ENCODE measurements at places on chromosomes 7 and 10.

GRCh38 chr7:94298943-94299342, 95.8 kb upstream of the COL1A2 start:
- DNase-seq: peak; percentile 81

GRCh38 chr10:116756277-116756676, 13.9 kb upstream of the HSPA12A start:
- DNase-seq: no peak

DNA sequence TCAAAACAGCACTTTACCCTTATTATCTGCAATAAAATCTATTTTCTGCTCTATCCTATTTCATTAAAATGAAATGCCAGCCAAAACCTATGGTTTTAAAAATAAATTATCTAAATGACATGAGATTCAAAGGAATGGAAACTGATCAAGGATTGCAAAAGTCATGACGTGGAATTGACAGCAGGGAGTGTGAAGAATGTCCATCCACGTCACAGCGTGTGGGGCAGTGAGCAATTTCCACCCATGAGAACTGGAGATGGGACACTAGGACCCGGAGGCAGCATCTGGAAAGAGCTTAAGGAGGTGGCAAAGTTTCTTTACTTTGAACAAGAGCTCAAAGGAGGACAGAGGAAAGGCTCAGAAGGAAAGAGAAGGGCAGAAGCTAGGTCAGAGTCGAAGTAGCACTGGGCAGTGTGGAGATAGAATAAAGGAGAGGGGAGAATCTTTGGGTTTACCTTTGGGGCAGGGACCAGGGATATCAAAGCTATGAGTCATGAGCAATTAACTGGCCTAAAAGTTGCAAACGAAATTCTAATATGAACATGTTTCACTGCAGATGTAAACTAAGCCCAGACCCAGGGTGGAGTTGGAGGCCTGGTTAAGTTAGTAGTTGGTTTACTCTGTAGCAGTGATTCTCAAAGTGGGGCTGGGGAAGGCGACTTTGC, 24.9 kb upstream of the STK17A start:
- no peak for DNase-seq

GRCh38 chr7:112874909-112875308, 84.7 kb upstream of the TMEM168 start:
- DNase-seq: no peak

GRCh38 chr7:5850944-5851343, 29.7 kb upstream of the OCM start:
- DNase-seq: no peak

DNA sequence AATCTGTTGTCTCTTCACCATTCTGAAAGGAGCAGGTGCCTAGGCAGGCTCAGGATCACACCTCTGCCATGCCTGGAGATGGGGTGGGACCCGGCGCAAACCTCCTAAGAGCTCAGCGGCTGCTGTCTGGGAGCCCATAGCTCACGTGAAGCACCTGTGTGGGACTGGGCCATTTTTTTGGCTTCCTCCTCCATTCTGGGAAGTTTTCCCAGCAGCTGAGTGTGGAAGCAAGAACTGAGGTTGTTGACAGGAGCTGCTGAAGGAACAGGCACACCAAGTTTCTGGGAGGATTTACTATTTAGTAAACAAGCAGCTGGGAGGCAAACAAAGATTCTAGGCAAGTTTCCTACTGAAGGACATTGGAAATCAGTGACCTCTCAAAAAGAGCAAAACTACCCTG, 77.3 kb downstream of the FAM13C start:
- no peak for DNase-seq

Data from amniotic epithelial cell (primary cell).